Stimulated activated CD8-positive, alpha-beta memory T cell treated with anti-CD3 and anti-CD28 coated beads, Interleukin-7, amount 100 ng/mL, for 1 hour (primary cell): ENCODE measurements at places on chromosomes 2 and 18.

- DNase-seq, result no peak
Measured at GRCh38 chr2:76000425-76000824, 289.7 kb upstream of the GCFC2 start.

DNA sequence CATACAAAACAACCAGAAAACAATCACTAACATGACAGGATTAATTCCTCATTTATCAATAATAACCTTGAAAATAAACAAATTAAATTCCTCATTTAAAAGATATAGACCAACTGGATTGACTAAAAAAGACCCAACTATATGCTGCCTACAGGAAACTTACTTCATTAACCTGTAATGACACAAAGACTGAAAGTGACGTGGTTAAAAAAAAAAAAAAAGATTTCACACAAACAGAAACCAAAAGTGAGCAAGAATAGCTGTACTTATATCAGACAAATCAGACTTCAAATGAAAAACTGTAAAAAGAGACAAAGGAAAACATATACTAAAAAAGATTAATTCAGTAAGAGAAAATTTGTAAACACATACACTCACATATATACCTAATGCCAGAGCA lies 201.2 kb downstream of the CCDC178 start:
- no peak for DNase-seq

GRCh38 chr2:178517496-178517895 lies 37.2 kb downstream of the PLEKHA3 start:
- no peak for DNase-seq

DNA sequence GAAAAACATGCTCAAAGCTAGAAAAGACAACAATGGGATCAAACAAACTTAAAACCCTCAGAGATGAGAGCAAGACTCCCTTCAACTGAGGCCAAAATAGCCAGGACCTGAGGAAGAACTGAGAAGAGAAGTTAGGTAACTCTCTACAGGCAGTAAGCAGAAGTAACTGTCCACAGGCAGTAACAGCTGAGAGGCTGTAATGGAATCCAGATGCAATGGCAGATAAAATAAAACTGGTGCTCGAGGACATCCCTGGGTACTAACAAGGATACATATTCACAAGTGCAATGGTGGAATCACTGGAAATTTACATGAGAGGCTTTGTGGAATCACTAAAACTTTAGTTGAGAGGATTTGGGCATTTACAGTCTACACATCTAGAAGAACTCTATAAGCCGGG lies 30.4 kb upstream of the C2orf66 start:
- DNase-seq, result no peak

DNA sequence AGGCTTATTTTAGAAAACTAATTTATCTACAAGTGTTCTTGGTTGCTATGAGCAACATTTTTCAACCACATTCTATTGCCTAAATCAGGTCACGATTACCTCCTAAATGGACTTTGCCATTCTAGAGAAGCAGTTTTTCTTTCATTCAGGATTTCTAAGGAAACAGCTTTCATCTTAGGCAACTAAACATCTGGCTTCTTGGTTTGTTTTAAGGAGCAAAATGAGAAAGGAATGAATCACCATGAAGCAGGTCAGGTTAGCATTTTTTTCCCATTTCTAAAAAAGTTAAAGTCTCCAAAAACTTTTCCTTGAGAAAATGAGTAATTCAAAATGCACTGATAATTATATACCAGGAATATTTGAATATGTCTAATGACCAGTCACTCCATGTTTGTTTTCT lies 114.8 kb downstream of the GAREM1 start:
- no peak for DNase-seq

GRCh38 chr2:36193680-36194079 lies 161.9 kb upstream of the CRIM1 start:
- no peak for DNase-seq

GRCh38 chr18:69916412-69916811 lies 31.3 kb downstream of the CD226 start:
- no peak for DNase-seq
